ENCODE measurements at places on chromosomes 16 and 17.

- DNase-seq, result no peak
Measured at GRCh38 chr16:87675111-87675719, 72.9 kb downstream of the JPH3 start.

DNA sequence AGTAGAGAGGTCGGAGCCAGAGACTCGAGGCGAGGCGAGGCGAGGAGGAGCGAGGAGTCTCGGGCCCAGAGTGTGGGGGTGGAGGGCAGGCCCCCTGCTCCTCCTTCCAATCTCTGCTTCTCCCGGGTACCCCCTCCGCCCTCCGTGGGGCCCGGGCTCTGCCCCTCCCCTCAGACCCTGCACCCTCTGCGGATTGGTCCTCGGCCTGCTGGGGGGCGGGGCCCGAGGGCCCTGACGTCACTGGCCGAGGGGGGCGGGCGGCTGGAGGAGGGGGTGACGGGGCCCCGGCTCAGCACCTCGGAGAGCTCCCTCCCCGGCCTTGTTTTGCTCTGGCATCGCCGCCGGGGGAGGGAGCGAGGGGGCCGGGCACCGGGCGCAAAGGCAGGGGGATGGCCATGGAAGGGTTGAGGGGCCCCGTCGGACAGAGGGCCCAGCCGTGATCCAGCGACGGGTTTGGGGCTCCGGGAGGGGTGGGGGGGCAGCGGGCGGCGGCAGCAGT is at the start of gene RUNDC3A:
Gene RUNDC3A (plus strand): TSS at position 282 of the 499 bp plus-strand sequence. CDS start 232 bp downstream, outside the sequence.
- peak; percentile 95 for DNase-seq

DNA sequence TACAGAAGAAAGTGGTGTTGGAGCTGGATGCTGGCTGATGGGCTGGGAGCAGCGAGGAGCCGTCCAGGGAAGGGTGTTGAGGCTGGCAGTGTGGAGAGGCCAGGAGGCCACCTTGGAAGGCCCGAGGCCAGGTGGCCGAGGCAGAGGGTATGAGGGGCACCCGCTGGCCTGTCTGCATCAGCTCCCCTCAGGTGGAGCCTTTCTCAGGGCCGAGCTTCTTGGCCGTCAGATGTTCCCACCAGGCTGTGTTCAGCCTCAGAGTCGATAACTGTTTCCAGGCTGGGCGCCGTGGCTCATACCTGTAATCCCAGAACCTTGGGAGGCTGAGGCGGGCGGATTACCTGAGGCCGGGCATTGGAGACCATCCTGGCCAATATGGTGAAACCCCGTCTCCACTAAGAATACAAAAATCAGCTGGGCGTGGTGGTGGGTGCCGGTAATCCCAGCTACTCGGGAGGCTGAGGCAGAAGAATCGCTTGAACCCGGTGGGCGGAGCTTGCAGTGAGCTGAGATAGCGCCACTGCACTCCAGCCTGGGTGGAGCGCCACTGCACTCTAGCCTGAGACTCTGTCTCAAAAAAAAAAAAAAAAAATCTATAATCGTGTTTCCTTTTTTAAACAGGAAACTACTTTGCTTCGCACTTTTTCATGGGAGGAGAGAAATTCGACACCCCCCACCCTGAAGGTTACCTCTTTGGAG is 25.3 kb downstream of the MGRN1 start:
- no peak for DNase-seq

GRCh38 chr17:72507370-72507769 is 386.6 kb downstream of the SOX9 start:
- no peak for DNase-seq

- no peak for DNase-seq
Measured at GRCh38 chr17:36850790-36851189, 86.5 kb upstream of the LHX1 start.

- DNase-seq, result peak; percentile 92
Measured at GRCh38 chr16:53098526-53099317, 43.9 kb downstream of the CHD9 start.

GRCh38 chr16:67426022-67426421 is 4.9 kb upstream of the HSD11B2 start:
- DNase-seq, result no peak

- DNase-seq, result no peak
Measured at GRCh38 chr16:75647112-75647491, 363 bp downstream of the KARS1 start.

- no peak for DNase-seq
Measured at GRCh38 chr16:22202261-22202637, 3.8 kb upstream of the EEF2K start.
